ENCODE measurements at places on chromosomes 4 and X.

DNA sequence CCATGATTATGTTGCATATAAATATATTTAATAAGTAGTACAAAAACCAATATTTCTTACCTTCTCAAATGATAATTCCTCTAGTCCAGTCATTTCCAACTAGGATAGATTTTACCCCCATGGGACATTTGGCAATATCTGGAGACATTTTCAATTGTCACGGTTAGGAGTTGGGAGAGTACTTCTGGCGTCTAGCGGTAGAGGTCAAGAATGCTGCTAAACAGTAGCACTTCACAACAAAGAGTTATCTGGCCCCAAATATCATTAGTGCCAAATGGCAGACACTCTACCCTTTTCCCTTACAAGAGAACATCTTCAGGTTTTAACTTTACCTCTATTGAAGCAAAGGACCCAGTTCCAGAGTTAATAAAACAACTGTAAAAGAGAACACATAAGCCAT lies 168.1 kb downstream of the FAT4 start:
- DNase-seq = no peak

GRCh38 chrX:151896734-151897474 lies 15.8 kb upstream of the MAGEA4 start:
- DNase-seq = no peak

- DNase-seq = no peak
Measured at GRCh38 chrX:10109695-10110094, 47.1 kb upstream of the CLCN4 start.

GRCh38 chr4:143782521-143782920 lies 82.0 kb upstream of the FREM3 start:
- no peak for DNase-seq

DNA sequence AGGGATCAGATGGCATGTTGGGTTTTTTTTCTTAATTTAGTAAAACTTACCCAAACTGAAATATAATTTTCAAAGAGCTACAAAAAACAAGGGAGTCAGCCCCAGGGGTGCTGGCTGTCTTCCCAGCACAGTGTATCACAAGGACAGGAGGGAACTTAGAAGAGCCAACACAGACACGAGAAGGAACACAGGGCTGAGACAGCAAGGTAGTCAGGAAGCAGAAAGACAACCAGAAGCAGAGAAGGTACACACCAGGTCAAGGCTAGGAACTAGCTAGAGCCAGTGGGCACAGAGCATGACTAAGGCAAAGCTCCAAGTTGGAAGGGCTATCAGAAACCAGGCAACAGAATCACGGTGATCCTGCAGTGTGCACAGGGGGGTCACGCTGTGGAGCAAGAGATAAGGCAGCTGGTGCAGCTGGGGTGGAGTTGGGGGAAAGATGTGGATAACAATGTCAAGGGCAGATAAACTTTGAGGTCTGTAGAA lies 168.7 kb downstream of the NR3C2 start:
- no peak for DNase-seq

DNA sequence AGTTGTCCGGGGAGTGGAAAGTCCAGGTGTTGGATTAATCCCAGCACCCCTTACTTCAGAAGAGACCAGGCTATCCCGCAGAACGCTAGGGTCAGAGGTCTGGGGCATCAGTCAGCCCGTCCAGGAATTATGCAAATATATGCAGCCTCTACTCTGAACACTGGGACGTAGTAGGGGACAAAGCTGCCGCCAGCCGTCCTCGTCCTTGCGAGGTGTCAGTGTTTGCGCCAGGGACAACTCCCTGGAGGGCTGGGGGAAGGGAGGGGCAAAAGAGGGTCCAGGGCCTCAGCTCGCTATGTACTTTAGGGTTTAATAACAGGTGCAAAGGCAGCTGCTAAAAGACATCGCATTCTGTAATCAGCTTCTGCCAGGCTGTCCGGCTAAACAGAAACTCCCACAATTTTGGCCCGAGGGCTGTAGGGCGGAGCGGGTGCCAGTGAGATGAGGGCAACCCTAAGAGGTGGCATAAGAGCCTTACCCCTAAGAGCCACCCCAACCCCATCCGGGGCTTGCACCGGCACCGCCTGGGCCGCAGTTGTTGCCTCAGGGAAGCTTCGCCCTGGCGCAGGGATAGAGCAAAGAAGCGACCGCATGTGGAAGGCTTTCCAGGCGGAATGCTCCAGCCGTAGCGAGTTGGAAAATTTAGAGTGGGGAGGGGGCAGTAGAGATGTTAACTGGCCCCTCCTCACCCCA lies 8.4 kb downstream of the HAND2 start:
- no peak for DNase-seq

Data from activated CD4-positive, alpha-beta T cell treated with anti-CD3 and anti-CD28 coated beads, Interleukin-2, amount 10 ng/mL, durations not matched to agents 7 days and 5 days (primary cell).